ENCODE measurements at places on chromosomes 5 and 9.

GRCh38 chr5:122723606-122724352 is 51.1 kb upstream of the SNX2 start:
- DNase-seq, result peak; percentile 63

DNA sequence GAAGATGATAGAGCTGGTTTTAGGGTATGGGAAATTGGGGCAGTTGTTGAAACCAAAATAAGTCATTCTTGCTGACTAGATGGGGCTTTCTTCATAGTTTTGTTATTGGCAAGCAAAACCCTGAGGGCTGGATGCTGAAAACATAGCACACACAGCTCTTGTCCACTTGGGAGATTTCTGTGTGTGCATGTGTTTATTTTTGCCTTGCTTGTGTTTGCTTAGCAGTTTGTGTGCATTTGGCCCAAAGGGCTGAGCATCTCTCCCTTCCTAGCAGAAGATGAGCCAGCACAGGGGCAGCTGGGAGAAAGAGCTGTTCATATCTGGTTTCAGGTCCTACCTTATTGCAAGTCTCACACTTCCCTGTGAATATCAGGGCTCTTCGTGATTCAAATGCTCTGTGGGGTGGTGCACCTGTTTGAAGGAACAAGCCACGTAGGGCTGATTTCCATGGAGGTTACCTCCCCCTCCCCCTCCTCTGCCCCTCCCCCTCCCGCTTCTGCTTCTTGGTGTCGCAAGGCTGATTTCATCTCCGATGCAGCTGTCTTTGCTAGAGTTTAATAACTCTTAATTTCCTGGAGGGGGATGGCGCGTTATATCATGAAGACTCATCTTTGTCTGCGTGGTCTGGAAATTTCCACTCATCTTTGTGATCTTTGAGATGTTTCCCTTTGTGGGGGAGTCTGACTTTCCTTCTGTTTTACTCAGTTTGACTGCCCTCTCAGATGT is 296.5 kb downstream of the ARHGAP26 start:
- DNase-seq, result no peak

DNA sequence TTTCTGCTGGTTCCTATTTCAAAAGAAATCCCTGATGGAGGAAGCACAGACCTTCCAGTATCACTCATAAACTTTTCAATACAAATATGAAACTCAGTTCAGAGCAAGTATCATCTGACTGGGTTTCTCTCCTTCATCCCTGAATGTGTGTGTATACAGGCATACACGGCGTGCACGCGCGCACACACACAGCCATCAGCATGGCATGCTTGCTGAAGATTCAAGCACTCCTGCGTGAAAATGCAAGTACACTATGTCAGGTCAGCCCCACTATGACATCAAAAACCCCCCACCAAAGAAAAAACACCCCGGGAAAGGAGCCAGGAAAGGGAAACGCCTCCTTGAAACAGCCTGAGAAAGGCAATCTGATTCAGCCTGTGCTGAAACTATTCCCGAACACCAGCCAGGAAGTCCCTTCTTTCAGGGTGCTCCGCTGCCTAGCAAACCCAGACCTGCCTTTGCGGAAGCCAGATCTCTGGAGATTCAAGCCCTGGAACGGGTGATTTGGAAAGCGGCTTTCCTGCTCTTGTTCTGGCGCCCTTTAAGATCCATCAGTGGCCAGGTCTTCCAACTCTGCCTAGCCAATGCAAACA is 831 bp downstream of the KLHL3 start:
- no peak for DNase-seq

DNA sequence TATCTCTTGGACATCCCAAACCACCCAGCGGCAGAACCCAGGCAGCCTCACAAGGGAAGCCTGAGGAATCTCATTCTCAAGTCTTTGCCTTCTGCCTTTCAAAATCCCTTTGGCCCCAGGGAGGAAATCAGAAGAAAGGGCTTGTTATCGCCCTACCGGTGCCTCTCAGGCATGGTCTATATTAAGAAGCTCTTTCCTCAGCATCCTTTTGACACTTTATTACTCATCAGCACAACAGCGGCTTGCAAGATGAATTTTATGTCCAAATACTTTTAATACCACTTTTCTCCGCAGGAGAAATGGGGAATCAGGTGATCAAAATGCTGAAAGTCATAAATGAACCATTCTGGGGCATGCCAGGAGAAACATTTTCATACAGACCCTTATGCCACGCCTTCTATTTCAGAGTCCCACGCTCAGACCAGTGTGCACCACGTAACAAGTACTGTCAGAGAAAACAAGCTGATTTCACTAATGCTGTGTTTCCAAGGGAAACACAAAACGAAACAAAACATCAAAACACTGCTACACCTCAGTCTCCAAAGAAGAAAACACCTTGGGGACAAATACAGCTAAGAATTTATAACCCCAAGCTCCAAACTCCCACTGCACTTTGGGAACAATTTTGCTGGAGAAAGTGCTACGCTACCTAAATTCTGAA is 30.0 kb downstream of the RAPGEF1 start:
- DNase-seq, result no peak

DNA sequence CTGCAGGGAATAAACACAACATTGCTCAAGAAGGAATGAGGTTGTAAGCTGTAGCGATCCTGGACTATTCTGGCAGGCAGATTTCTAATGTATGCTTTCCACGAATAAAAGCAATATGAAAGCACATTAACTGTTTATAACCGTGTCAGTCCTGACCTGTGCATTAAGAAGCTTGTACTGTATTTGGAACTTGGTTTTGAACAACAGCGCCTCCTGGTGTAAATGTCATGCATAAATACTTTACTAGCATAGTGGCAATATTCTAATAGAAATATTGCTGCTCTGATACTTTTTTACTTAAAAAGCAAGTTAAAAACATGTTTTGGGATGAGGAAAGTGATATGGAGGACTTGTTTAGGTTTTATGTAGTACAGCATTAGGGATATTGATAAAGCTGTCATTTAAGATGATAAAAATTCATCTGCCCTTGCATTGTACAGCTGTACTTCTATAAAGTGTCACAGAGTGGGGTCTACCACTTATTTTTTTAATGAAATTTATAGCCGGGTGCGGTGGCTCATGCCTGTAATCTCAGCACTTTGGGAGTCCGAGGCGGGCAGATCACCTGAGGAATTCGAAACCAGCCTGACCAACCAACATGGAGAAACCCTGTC is 70.7 kb upstream of the GNE start:
- peak; percentile 55 for DNase-seq

DNA sequence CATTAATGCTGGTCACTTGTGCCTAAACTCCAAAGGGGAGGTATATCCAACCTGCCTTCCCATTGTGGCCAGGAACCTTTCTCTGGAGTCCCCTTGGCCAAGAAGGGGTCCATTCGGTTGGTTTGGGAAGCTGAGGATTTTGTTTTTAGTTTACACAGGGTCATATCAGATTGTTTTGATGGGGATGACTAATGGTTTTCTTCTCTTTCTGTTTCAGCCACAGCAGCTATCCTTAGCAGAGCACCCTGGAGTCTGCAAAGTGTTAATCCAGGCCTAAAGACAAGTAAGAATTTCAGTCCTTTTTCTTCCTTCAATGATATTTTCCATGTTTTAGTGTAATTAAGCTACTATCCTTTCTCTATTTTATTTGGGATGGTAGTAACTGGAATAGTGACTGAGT is 127.8 kb upstream of the CCDC152 start:
- no peak for DNase-seq

DNA sequence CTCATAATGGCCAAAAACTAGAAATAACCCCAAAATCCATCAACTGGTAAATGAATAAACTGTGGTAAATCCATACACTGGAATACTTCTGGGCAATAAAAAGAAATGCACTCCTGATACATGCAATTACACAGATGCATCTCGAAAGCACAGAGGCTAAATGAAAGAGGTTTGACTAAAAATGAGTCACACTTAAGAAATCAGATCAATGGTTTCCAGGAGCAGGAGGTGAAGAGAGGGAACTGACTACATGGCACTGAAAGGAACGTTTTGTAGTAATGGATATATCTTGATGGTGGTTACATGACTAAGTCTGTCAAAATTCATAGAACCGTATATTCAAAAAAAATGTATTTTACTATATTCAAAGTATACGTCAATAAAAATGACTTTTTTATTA is 42.4 kb downstream of the STRBP start:
- DNase-seq, result no peak

GRCh38 chr5:163497315-163497714 is 8.1 kb upstream of the MAT2B start:
- no peak for DNase-seq

- no peak for DNase-seq
These were observed at the start of gene GAPT for GRCh38 chr5:58491216-58491892. Gene GAPT, plus strand, starts transcription at chr5:58491435. Its CDS starts 3,102 bp downstream, at chr5:58494537.

GRCh38 chr5:149113669-149114068 is 27.6 kb upstream of the ABLIM3 start:
- no peak for DNase-seq

DNA sequence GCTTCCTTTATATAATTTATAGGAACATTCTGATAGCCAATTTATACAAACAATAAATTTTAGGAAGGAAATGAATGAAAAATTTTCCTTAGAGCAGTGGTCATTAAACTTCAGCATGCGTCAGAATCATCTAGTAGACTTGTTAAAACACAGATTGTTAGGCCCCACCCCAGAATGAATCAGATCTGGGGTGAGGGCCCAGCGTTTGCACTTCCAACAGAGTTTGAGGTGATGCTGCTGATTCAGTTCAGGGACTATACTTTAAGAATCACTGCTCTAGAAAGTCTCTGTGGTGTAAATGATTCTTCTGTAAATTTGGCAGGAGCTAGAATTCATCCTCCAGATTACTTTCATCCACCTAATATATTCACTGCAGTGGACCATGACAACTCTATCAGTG is 80.4 kb downstream of the SLC12A2 start:
- DNase-seq, result no peak

- no peak for DNase-seq
These were observed 3.5 kb upstream of the ZNF366 start for GRCh38 chr5:72510610-72511181.
